Fibroblast of skin of abdomen (primary cell): ENCODE measurements at places on chromosomes 5 and 9.
A peak's percentile ranks its signal among the peaks of the same experiment; 100 is the strongest.

DNA sequence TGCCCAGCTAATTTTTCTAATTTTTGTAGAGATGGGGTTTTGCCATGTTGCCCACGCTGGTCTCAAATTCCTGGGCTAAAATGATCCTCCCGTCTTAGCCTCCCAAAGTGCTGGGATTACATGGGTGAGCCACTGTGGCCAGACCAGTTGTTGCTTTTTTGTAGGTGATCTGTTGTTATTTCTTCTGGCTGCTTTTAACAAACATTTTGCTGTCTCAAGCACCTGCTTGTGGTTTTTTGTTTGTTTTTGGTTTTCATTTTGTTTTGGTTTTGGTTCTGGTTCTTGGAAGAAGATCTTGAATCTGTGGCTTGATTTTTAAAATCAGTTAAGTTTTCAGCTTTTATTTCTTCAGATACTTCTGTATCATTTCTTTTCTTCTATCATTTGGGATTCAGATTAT is 21.1 kb downstream of the ERCC6L2 start:
- DNase-seq = no peak

GRCh38 chr5:40277161-40277906 is 402.4 kb upstream of the PTGER4 start:
- no peak for DNase-seq

DNA sequence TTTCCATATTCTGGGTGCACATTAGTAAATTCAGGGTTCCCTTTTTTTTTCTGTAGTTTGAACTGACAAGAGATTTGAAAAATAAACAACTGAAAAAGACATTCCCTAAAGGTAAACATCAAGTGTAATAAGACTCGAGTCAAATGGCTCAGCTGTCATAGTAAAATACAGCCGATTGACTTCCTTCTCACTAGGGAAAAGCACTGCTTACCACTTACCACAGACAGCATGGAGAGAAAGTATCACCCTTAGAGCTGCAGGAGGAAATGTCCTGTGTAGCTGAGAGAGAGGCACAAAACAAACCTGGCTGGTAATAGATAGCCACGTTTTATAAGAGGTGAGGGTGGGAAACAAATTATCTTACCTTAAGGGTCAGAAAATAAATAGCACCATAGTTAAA is 12.1 kb upstream of the DMAC1 start:
- no peak for DNase-seq

GRCh38 chr5:79702606-79703380 is 13.2 kb downstream of the CMYA5 start:
- peak; percentile 16 for DNase-seq

GRCh38 chr9:92422611-92423338 is 1.5 kb downstream of the OMD start:
- DNase-seq = no peak

- peak; percentile 60 for DNase-seq
Observed at GRCh38 chr9:121651295-121652020, at the start of gene DAB2IP. Gene DAB2IP, plus strand, starts transcription at chr9:121651634. Its CDS starts 142 bp downstream, at chr9:121651776.

GRCh38 chr9:133306242-133307204 is 29.5 kb downstream of the SURF6 start:
- no peak for DNase-seq

GRCh38 chr5:168975331-168975730 is 325.6 kb downstream of the SLIT3 start:
- no peak for DNase-seq

DNA sequence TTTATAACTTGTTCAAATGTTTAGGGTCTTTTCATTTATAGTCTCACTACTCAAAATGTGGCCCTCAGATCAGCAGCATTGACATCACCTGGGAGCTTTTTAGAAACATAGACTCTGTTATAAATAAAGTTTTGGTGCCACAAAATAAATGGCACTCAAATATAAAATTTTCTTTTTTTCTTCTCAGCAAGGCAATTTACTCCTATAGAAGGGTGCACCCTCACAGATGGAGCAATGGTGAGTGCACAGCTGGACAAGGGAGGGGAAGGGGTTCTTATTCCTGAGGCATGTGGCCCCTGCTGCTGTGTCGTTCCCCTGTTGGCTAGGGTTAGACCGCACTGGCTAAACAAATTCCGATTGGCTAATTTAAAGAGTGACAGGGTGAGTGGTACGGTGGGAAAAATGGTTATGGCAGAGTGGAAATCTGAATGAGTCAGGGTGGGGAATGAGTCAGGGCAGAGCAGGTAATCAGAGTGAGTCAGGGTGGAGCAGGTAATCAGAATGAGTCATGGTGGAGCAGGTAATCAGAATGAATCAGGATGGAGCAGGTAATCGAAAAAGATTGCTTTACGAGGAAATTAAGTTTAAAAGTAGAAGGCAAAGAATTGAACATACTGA is 31.8 kb upstream of the C7 start:
- DNase-seq = no peak

DNA sequence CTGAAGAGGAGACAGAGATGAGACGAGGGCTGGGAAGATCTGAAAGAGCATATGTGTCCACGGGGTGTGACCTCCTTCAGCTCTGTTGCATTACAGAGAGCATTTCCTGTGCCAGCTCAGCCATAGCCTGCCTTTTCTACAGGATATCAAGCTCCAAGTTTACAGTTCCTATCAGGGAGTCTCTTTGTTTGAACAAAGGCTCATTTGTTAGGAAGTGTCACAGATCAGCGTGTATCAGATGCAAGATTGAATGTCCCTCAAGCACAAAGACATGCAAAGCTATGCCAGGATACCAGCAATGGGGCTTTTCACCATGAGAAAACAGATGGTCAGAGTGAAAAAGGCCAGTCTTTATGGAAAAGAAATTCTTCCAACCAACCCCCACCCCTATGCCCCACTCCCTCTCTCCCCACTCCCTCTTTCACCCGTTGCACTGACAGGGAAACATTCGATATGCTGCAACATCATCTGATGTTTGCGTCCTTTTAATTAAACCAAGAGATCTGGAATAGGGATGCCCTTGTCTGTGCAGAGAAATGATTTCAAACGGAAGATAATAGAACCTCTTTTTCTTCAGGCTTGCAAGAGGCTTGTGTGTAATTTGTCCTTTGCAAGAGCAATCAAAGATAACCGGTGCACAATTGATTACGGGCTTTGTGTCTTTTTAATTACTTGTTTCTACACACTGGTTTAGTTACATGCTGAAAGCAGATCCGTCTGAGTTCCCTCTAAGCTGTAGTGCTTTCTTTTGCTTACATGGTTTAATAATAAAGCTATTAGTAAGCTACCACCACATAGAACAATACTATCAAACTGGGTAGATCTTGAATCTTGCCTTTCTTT is 263.1 kb upstream of the RGMB start:
- DNase-seq = peak; percentile 28

DNA sequence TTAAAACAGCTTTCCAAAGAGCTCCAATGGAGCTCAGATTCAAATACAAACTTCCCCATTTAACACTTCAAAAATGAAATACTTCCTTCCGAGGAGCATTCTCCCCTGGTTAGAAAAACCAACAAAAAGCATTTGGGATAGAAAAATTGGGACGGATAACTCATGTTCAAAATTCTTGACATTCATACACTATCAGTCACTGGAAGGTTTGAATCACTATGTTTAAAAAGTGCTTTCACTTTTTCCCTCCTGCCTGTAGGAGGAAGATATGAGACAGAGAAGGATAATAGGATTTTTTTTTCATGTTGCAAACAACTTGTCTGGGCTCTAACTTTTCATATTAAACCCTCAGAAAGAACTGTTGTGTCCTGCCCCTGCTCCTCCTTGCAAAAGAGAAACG is 412.0 kb downstream of the ACTL7B start:
- DNase-seq = peak; percentile 84

GRCh38 chr5:148457183-148457620 is 73.4 kb downstream of the FBXO38 start:
- no peak for DNase-seq

DNA sequence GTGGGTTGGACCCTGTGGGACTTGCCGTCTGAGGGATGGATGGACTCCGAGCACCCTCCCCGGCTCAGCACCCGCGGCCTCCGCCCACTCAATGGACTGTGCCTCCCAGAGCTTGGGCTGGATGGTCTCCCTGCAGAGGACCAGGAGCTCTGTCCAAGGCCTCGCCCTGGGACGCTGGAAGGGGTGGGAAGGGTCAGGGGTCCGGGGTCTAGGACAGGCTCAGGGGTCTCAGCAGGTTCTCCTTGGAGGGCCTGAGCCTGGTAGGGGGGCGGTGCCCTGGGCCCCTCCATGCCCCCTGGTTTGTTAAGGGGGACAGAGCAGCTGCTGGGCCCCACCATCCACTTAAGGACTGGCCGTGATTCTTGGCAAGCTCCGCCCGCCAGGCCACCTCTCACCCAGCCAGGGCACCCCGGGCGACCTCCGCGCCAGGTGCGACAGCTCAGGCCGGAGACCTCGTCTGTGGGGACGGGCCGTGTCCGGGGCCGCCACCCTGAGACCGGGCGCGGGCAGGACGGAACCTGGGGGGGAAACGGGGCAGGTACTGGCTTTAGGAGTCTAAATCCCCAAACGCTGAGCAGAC is 29.2 kb downstream of the EXOC3 start:
- DNase-seq = no peak

GRCh38 chr9:3887221-3887653 is 361.4 kb upstream of the RFX3 start:
- DNase-seq = no peak

- no peak for DNase-seq
Observed at GRCh38 chr5:113273948-113274347, 160.8 kb downstream of the TSSK1B start.

DNA sequence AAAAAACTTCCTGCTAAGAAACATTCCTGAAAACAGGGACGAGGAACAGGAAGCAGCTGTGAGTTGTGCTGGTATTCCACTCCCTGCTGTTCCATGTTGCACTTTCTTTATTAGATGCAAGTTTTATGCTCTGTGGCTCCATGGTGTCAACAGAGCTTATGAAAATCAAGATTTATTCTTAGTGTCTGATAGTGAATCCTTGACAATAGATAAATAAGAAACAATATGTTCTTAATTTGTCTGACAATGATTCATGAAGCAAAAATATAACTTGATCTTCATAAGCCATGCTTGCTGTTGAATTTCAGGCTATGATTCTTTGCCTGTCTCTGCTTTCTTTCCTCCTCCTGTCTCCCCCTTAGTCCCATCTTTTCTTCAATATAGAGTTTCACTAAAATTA is 119.6 kb downstream of the DROSHA start:
- DNase-seq = peak; percentile 84

DNA sequence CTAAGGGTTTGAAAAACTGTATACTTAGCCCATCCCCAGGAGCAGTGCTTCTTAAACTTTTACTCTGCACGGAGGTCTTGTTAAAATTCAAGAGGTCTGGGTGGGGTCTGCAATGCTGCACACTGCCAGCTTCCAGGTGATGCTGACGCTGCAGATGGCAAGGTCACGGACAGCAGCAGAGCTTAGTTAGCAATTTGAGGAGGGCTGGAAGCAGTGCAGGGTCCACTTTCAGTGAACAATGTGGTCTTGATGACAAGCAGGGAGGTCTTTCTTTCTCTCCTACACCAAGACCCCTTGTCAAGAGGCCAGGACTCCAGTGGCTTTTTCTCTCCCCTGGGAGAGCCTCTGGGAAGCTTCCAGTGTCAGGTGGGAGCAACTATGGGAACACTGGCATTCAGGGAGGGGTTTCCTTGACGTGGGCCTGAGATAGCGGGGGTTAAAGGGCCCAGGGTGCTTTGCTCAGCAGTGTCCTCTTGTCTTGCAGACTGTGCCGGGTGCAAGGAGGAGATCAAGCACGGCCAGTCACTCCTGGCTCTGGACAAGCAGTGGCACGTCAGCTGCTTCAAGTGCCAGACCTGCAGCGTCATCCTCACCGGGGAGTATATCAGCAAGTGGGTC is 65.0 kb upstream of the AFAP1L1 start:
- no peak for DNase-seq

- no peak for DNase-seq
Observed at GRCh38 chr5:1965925-1966324, 83.2 kb upstream of the IRX4 start.

DNA sequence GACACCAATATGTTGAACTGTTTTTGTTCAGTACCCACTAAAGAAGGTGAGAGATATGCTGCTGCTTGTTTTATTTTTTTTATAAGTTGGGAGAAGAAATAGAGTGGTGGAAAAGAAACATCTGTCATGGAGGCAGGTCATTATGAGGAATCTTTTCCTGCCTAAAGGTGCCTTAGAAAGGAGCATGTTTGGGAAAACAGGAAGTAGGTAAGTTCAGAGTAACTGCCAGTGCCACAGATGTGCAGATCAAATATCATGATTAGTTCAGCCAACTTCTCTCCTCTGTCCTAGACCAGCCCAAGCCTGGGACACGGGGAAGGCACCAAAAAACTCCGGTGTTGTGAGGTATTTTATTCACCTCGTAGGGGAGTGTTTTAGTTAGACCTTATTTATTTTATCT is 144.2 kb downstream of the MAN2A1 start:
- no peak for DNase-seq

- DNase-seq = peak; percentile 27
Observed at GRCh38 chr5:55441107-55441771, 93.5 kb downstream of the PLPP1 start.

- peak; percentile 48 for DNase-seq
Observed at GRCh38 chr9:6788162-6789016, 30.6 kb downstream of the KDM4C start.

DNA sequence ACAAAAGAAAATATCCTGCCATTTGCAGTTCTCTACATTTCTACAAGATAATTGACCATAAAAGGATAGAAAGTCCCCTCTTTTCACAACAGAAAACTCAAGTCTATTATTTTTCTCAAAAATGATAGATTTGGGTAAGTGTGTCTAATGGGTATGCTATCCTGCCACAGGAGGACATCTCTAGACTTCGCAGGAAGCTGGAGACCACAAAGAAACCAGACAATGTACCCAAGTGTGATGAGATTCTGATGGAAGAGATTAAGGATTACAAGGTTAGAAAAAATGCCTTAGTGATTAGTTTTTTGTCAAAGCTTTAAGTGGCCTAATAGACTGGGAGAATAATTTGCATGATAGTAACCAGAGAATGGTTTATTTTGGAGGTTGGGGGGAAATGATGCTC is 28.1 kb downstream of the RNF20 start:
- no peak for DNase-seq

GRCh38 chr9:104934691-104935500 is 6.9 kb upstream of the ABCA1 start:
- no peak for DNase-seq
